Skeletal muscle cell (primary cell): ENCODE measurements at places on chromosomes 5 and 9.
A peak's percentile ranks its signal among the peaks of the same experiment; 100 is the strongest.

DNA sequence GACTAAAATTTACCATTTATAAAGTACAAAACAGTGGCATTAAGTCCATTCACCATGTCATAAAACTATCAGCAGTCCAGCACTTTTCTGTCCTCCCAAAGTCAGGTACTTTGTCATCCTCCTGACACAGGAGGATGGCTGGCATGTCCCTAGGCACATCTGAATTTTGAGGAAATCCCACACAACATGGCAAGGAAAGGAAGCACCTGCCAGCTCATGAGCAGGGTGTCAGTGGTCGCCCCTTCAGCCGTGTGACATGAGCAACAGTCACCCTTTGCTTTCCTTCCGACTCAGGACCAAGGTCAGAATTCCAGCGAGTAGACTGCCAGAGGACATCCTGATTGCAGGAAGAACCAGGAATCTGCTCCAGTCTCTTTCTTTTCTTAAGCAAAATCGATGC, 77.1 kb downstream of the PPARGC1B start:
- DNase-seq: no peak

- DNase-seq: no peak
Observed at GRCh38 chr5:95733107-95733665, 2.0 kb downstream of the RHOBTB3 start.

DNA sequence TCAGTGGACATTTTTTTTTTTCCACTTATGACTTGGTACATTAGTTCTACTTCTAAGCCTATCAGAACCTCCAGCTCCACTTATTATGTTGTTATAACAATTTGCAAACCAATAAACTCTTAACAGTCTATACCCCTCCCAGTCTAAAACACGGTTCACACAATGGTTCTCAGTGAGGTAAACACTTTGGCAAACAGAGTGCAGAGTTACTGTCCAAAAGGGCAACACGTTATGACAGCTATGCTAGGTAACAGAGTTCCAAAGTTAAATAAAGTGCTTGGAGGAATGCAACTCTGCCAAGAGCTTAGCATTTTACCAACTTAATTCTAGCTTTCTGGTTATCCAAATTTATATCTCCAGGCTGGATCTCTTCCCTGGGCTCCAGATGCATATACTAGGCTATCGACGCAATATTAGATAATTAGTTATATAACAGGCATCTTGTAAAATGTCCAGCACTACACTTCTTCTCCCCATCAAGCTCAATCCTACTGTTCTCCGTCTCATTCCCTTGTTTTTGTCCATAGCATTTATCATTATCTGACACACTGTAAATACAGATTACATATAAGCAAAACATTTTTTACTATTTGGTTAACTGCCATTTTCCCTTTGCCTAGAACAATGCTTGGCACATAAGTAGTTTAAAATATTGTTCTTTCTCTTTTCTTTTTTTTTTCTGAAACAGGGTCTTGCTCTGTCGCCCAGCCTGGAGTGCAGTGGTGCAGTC, 14.3 kb downstream of the FNBP1 start:
- DNase-seq: no peak

DNA sequence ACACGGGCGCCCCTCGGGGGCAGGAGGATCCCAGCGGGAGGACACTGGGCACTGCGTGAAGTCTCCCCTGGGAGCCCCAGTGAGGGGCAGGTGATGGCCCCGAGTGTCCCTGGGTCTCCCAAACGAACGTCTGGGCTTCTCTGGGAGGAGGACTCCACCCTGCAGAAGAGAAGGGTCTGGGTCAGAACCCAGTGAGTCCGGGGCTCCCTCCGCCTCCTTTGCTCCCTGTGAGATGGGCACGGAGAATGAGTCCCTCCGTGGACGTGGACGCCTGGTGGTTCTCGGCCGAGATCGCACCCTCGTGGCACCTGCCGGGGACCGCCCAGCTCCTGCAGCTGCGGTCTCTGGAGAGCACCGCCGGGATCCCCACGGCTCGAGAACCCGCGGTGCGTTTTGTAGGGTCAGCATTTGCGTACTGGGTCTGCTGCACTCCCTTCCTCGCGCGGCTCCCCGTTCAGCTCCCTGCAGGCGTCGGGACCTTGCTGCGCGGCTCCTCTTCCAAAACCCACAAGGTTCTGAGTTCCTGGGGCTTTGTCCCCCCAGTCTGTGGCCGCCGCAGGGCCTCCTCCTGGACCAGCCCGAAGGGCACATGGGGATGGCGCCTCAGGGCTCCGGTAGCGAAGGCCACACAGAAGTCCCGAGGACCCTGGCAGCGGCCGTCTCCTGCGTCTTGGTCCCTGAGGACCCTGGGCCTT, 10.2 kb upstream of the CEP72 start:
- DNase-seq: no peak

- DNase-seq: no peak
Observed at GRCh38 chr5:168701641-168702040, 122.5 kb upstream of the PANK3 start.

DNA sequence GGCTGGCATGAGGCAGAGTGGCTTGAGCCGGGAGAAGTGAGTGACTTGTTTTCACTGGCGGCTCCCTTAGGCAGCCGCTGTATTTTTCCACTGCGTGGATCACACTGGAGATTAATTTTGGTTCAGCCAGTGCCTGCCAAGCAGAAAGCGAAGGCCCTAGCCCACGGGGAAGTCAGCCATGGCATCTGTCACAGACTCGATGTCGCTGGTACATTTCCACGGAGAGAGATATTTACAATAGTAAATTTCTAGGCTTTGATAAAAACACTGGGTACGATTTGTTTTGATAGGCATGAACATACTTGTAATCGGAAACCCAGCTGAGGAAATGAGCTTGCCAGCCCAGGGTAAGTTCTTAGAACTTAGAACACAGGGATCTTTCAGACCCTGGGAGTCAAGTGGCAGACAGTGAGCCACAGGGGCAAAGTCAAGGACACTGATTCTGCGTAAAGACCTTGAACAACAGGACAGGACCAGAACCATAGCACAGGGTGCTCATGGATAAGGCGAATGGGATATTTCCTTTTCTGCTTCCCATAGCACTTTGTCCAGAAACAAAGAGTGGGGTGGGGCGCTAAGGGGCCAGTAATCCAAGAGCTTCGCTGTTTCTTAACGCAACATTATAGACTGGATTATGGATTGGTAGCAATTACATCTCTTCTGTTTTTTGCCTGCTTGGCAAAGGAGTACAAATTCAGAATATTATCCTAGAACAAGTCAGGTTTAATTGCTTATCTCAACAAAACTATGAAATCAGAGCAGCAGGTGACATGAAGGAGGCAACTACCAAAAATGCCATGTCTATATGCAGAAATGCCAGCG, 4.5 kb downstream of the DUSP1 start:
- DNase-seq: peak; percentile 86

GRCh38 chr9:16023446-16023845, 470.6 kb downstream of the CCDC171 start:
- DNase-seq: no peak

- DNase-seq: no peak
Observed at GRCh38 chr5:159458217-159458711, 128.0 kb upstream of the IL12B start.

GRCh38 chr5:87266914-87267573, 639 bp upstream of the RASA1 start:
- DNase-seq: no peak

GRCh38 chr5:109105631-109106267, 304.0 kb downstream of the PJA2 start:
- peak; percentile 77 for DNase-seq

DNA sequence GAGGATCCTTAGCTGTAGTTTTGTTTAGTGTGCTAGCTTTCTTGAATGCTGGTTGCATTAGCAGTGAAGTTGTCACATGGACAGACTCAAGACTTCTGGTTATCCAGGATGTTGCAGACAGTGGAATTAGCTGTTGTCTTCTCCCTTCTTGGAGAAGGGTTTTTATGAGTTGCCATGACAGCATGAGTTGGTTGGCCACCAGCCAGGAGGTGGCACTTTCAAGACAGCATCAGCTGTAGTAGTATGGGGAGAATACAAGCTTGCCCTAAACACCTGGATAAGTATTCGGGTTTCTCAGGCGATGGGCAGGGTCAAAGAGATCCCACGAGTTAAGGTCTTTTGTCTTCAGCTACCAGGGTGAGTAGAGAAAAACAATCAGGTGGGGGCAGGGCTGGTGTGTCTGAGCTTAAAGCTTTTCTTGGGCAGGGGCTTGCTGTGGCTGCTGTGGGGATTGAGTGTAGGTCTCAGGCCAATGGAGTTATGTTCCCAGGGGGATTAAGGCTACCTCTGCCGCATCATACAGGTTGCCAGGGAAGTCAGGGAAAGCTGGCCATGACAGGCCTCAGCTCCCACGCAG, 7.7 kb upstream of the C5orf47 start:
- DNase-seq: no peak

GRCh38 chr9:89765211-89765946, 160.6 kb downstream of the GADD45G start:
- no peak for DNase-seq

DNA sequence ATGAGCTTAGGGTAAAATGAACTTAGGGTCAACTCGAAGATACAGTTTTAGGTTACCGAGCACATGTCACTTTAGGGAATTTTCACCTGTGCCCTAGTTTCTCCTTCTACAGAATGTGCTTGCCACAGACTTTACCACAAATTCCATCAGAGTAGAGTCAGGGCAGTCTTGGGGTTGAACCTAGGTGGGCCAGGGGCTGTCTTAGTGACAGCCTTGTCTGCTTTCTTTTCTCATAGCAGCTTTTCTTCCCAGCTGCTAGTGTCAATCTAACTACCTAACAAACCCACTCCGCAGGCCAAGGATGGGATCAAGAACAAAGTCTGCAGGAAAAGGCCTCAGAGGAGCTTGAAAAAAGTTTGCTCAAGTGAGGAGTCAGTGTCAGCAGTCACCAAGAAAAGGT, 458.1 kb upstream of the CDH18 start:
- DNase-seq: peak; percentile 24

DNA sequence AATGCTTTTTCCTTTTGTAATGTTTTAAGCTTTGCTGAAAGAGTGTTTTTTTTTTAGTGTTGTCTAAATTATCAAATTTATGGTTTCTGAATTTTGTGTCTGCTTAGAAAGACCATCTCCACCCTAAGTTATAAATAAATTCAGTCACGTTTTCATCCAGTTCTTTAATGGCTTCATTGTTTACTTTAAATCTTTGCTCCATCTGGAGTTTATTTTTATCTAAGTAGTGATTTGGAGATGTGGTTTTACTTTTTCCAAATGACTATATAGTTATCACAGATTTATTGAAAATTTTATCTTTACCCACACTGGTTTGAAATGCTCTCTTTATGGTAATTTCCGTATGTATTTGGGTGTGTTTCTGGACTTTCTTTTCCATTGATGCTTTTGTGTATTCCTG, 577.2 kb upstream of the ZNF608 start:
- DNase-seq: no peak

DNA sequence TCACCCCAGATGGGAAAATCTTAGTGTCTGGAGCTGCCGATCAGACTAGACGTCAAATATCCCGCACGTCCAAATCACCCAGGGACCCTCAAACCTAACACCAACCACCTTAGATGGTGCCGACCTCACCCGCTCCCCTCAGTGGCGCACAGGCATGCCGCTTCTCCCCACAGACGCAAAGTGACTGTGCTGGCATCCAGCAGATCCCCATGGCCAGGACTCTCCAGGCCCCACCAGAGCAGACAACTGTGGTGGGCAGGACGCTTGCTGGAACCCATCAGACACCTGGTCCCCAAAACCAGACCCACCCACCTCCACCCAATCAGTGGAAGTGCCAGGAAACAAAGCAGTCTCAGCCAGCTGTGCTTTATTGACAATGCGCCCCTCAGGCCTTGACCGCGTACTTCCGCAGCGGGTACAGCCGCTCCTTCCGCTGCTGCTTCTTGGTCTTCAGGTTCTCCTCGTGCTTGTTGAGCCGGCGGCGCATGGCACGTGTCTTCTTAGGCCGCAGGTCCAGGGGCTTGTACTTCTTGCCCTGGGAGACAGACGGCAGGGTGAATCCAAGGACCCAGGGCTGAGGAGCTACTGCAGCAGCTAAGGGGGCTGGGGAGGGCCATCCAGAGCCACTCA, 4.1 kb downstream of the RPL35 start:
- no peak for DNase-seq

- DNase-seq: peak; percentile 71
Observed at GRCh38 chr9:98429613-98430012, 174.2 kb upstream of the TBC1D2 start.

GRCh38 chr9:122367774-122368460, 2.9 kb upstream of the PTGS1 start:
- DNase-seq: no peak
